HS-5 (cell line): ENCODE measurements at places on chromosomes 4 and X.

DNA sequence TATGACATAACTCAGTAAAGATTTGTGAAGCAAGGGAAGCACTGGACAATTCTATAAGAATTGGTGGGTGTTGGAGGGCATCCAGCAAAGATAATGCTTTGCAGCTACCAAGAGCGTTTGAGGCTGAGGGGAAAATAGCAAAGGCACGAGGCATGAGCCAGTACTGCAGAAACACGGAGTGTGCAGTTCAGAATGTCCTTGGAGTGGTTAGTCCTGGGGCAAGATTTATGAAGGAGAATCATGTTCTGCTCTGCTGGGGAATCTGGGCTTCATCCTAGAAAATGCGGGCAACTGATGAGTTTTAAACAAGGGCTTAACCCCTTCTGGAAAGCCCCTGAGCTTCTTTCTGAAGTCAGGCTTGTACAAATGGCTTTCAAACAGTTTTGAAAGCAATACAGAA lies 452.5 kb downstream of the IL15 start:
- no peak for DNase-seq

DNA sequence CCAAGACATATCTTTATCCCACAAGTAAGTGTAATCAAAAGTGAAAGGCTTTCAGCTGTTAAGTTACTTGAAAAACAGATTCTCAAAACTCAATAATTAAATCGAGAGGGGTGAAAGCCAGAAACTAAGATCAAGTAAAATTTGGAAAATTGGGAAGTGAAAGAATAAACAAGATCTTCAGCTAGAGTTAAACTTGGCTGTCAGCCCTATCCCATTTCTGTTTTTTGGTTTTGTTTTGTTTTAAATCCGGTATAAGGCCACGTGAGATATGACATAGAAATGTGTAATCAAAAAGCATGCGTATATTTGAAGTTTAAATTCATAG lies 856.8 kb downstream of the STIM2 start:
- DNase-seq, result no peak

DNA sequence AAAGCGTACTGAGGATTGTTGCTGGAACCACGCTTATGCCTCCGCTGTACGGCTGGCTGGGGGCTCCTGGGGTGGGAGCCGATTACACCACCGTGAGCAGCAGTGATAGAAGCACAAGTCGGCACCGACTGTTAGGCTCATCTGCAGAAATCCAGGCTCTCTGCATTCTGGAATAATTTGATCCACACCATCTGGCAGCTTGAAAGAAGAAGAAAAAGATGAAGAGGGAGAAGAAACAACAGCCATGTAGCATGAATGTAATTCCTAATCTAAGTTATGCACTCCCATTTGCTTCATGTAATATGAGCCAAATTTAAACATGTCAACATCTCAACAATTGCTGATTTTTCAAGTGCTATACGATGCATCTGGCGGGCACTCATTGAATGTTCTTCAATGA lies 84.6 kb upstream of the DHX15 start:
- no peak for DNase-seq

DNA sequence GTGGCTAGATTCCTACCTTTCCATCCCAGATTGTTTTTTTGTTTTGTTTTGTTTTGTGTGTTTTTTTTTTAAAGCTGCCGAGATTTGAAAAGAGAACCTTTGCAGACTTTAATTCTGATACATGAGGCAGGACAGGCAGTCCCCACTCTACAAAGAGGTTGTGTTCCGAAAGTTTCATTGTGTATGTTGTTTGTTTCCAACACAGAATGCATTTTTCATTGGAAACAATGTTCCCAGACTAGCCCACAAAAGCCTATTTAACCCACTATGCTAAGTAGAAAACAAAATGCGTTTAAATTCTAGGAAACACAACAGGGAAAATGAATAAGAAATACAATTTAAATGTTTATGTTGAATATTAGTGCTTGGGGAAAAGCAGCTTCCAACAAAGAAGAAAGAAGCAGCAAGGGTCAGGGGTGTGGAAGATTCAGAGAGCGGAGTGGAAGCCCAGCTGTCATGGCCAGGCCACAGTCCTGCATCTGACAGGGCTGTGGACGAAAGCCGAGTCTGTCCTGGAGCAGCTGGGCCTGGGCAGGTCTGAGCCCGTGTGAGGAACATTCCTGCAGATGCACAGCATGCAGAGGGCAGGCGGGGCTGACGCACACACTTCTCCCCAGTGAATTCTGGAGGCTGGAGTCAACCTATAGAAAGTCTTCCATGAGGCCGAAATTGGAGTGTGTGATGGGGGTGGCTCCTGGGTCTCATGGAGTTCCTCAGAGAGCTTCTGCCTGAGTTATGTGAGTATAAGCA lies 12.4 kb upstream of the SETD7 start:
- no peak for DNase-seq

DNA sequence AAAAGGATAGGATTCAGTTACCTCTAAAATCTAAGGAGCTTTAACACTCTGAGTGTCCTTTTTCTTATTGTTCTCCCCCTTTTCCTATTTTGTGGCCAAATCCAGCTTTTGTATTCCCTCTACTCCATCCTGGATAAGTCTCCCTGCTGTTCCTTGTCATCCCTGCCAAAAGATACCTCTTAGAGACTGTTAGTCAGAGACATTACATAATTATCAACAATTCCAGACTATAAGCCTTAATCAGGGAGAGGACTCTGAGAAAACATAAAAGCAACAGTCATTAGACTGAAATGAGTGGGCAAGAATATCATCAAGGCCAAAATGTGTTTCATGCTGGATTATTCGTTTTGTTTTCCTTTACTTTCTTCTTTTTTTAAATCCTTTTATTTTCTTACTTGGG lies 206.9 kb downstream of the FAM47B start:
- no peak for DNase-seq

- no peak for DNase-seq
Observed at GRCh38 chr4:2074588-2074987, 15.5 kb downstream of the NAT8L start.

DNA sequence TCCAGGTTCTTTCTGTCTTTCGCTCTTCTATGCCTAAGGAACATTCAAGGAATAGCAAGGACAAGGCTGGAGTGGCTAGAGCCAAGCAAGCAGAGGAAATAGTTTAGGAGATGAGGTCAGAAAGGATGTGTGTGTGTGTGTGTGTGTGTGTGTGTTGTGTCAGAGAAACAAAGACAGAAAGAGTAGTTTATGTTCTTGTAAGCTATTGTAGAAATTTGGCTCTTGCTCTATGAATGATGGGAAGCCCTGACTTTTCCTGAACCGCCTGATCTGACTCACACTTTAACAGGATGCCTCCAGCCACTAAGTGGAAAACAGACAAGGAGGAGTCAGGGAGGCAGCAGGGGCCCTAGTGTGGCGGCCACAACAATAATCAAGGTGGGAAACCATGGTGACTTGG lies 39.7 kb downstream of the LGI2 start:
- no peak for DNase-seq

GRCh38 chr4:108685036-108685686 lies 34.8 kb downstream of the OSTC start:
- DNase-seq, result no peak

DNA sequence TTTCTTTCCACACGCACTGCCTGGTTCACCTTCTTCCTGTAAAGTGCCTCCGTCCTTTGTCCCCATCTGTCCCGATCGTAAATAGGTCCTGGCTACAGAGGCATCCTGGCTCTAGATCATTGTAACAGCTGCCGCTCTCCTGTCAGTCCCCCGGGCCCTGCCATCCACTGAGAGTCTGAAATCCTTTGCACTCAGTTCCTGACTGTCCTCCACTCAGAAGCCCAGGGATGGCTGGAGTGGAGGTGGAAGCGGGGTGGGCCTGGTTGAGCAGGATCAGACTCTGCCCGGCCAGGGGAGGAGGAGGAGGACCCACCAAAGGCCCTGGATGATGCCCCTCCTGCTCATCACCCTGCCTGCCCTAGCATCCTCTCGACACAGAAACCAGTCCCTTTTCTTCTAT lies 29.8 kb downstream of the PIGG start:
- DNase-seq, result no peak

- DNase-seq, result no peak
Observed at GRCh38 chrX:81577028-81577427, 375.1 kb downstream of the SH3BGRL start.

GRCh38 chr4:133484287-133484686 lies 335.2 kb downstream of the PCDH10 start:
- no peak for DNase-seq

DNA sequence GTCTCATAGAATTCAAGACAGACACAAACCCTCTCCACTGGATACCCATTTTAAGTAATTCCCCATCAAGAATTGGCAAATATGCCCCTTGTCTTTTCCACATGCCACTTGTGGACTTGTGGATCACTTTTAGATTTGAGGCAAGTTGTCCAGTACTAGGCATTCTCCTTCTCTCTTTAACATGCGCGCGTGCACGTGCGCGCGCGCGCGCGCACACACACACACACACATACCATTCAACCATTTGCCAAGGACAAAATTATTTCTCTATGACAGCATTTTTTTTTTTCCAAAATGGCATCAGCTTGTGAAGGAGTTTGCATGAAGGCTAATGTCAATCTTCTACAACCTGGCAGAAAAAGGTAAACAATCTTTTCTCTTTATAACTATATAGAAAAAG lies 1325.7 kb upstream of the IGFBP7 start:
- no peak for DNase-seq

DNA sequence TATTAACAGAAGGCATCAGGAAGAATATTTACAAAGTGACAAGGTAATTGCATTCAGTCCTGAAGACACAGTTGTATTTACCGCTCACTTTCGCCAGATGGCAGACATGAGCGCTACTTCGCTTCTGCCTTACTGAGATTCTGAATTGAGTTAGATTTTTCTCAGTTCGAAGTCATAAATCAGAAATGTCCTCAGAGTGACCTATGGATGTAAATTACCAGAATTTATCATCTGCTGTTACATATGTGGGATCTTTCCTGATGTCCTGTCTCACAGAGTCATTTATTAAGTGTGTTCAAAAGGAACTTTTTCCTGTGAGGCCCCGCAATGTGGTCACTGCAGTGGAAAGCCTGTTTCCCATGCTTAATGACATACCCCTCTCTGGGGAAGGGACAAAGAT lies 97.3 kb upstream of the DCLK2 start:
- DNase-seq, result no peak

GRCh38 chrX:154750301-154751202 lies at the start of gene GAB3:
Gene GAB3, minus strand, starts transcription at chrX:154751077. Its CDS starts 52 bp downstream, at chrX:154751025.
- DNase-seq, result no peak

DNA sequence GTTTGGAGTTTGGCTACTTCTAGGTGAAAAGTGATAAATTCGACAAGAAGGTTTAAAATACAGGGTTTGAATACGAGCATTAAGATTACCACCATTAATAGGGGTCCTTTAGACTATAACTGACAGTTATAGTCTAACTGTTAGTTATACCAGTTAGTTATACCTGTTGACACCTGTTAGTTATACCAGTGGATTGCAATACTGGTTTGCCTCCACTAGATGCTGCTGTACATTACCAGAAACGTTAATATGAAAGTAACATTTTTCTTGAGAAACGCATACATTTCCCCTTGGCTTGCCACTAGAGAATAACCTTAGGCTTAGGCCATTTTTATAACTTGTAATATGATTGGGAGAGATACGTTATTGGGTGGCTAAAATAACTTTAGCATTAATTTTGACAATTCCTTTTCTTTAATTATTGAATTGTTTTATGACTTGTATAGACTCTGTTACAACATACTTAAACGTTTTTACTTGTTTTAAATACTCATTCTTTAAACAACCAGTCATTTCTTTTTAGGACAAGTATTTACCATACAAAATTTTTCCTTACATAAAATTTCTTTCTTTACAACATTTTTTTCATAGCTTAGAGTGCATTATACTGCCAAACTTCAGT lies 911.2 kb downstream of the FSTL5 start:
- peak; percentile 6 for DNase-seq

DNA sequence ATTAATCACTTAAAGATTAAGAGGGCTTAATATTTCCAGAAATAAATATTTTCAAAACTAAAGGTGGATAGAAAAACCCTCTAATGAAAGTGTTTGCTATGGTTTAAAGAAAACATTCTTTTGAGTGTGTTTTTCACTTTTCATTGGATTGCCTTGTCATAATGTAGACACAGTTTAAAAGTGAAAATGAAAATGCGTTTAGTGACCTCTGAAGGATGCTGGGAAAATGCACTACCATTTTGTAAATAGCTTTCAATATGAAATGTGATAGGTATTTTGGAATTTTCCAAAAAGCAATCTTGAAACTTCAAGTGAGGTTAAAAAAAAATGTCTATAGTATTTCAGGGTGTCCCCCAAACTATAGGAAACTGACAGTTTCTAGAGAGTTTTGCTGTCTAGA lies 642.2 kb downstream of the C4orf33 start:
- DNase-seq, result no peak

GRCh38 chr4:86155766-86156165 lies 204.1 kb downstream of the MAPK10 start:
- DNase-seq, result no peak

GRCh38 chr4:175443547-175443946 lies 368.5 kb downstream of the GPM6A start:
- DNase-seq, result no peak

- DNase-seq, result peak; percentile 65
Observed at GRCh38 chrX:108439426-108439942, at the start of gene COL4A5. Gene COL4A5, plus strand, starts transcription at chrX:108439838. Its CDS starts 288 bp downstream, at chrX:108440126.

GRCh38 chr4:132395561-132395960 lies 753.5 kb upstream of the PCDH10 start:
- DNase-seq, result no peak

GRCh38 chrX:148380650-148381561 lies 119.5 kb upstream of the AFF2 start:
- DNase-seq, result no peak

- DNase-seq, result no peak
Observed at GRCh38 chr4:73152893-73153292, 83.4 kb upstream of the COX18 start.

GRCh38 chr4:59161249-59161648 lies 2038.9 kb upstream of the ADGRL3 start:
- no peak for DNase-seq

- no peak for DNase-seq
Observed at GRCh38 chr4:169348541-169348940, 77.8 kb upstream of the SH3RF1 start.
